KG1 (cell line): ENCODE measurements at places on chromosomes 4 and X.

DNA sequence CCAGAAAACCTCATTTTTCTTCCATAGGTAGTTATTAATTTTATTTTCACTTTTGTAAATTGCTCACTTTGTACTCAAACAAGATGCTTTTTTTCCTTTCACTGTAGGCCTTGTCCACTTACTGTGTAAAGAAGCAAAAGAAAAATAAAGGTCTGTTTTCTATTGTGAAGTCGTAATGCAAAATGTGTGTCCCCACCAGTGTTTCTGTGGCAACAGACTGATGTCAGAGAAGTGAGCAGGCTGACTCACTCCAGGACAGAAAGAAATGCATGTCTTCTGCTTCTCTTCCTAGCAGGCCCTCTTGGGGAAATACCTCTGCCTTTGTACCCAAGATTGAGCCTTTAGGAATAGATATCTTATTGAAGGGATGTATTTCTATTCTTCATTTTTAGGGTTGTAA lies 30.3 kb downstream of the INPP4B start:
- DNase-seq, result no peak

DNA sequence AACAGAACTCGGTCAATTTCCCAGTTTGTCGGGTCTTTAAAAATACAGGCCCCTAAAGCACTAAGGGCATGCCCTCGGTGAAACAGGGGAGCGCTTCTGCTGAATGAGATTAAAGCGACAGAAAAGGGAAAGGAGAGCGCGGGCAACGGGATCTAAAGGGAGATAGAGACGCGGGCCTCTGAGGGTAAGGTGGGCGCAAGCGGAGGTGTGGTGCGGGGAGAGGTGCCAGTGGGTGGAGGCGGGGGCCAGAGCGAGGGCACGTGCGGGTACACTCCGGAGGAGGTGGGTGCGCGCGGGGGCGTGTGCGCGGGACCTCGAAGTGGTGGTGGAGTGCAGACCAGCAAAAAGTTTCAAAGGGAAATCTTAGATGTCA lies 787 bp upstream of the TET2 start:
- DNase-seq, result no peak

DNA sequence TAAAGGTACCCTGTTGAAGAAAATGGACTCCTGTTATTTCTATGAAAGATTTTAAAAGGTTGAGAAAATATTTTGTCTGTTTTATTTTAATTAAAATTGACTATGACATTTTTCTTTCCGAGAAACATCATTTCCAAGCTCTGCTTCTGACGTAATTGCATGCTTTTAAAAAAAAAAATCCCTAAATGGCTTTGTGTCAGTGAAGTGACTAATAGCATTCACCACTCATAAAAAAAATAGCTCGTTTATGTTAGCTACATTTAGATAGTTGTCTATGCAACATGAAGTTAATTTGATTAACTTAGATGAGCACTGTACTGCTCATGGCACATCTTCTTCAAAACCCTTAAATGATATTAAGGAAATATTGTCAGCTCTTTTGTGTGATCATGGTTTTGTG lies 105.1 kb upstream of the KLHL13 start:
- DNase-seq, result no peak

- DNase-seq, result no peak
Observed at GRCh38 chr4:48687313-48688051, 92.6 kb downstream of the FRYL start.

DNA sequence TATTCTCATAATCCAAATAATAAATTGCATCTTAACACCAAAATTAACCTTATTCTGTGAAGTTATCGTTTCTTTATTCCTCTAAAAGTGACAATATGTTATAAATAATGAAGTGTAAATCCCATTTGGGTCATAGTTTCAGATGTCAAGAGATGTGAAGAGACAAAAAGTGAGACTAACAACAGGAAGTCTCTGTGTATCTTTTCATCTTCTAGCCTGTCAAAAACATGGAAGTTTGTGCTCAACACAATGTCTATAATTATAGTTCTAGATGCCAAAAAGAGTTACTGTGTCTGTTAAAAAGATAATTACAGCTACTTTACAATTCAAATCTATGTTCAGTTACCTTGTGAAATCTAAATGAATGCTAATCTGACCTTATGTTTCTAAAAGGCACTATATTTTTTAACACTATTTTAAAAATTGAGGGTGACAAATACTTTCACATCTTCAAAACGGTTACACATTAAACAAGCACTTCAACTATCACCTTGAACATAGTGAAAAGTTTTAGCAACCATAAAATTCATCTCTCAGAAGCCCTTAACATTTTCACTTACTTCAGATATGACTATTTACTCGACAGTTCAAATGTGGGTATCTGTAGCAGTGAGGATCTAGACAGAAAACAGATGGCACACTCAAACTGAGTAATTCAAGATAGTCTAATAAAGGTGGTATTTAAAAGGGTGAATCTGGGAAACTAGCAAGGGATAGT lies 509.8 kb downstream of the ARAP2 start:
- no peak for DNase-seq

DNA sequence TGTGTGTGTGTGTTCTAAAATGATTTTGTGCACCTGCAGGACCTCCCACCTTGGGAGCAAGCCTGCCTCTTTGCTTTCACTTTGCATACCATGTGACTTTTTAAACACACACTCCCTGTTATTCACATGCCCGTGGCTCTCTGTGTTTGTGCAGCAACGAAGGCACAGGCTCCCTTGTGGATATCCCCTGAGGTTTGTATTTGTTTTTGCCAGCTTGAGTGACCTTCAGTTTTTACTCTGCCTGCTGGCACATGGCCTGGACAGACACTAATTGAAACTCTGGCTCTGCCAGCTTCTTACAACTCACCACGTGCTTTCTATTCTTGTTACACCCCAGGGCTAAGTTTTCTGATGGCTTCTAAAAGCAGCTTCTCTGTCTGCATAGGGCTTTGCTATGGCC lies 885.8 kb downstream of the SH3BGRL start:
- DNase-seq, result no peak

DNA sequence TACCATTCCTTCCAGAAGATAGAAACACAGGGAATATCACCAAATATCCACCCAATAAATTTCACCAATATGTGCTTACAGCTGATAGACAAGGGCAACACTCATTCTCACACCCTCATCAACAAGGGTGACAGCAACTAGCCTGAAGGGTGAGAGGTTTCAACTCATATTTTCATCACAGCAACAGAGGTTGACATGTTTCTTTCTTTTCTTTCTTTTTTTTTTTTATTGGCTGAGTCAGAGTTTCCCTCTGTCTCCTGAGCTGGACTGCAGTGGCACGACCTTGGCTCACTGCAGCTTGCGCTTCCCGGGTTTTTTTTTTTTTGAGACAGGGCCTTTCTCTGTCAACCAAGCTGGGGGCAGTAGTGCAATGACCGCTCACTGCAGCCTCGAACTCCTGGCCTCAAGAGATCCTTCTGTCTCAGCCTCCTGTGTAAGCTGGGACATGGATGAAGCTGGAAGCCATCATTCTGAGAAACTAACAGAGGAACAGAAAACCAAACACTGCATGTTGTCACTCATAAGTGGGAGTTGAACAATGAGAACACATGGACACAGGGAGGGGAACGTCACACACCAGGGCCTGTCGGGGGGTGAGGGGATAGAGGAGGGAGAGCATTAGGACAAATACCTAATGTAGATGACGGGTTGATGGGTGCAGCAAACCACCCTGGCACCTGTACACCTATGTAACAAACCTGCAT lies 27.5 kb upstream of the ASMTL start:
- no peak for DNase-seq

DNA sequence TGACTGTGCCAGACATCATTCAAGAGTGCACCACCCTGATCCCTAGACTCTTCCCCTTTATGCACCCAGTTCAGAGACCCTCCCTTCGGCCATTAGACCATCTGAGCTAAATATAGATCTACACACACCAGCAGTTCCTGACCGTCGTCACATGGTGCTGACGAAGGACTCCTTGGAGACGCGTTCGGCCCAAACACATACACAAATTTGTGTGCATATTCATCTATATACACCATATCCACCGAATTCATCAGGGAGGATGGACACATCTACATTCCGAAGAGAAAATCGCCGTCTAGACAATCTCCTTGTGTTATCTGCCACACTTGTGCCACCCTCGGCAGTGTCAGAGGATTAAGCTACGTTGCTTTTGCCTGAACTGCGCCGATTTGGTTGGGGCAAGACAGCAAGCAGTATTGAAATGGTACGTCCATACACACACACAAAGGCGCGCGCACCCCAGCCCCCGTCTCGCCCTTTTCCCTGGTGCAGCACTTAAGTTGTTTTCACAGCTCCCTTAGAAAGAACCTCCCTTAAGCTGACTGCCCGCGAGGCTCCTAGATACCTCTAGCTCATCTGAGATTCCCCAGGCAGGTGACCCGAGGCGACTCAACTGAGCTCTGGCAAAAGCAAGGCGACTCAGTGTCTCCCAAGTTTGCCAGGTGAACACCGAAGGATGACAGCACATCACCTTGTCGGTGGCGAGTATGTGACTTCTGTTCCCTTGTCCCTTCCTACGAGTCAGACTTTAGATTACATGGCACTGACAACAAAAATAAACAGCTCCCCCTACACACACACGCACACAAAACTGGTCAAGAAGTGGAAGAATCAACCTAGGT lies 1.0 kb downstream of the RASGEF1B start:
- no peak for DNase-seq

DNA sequence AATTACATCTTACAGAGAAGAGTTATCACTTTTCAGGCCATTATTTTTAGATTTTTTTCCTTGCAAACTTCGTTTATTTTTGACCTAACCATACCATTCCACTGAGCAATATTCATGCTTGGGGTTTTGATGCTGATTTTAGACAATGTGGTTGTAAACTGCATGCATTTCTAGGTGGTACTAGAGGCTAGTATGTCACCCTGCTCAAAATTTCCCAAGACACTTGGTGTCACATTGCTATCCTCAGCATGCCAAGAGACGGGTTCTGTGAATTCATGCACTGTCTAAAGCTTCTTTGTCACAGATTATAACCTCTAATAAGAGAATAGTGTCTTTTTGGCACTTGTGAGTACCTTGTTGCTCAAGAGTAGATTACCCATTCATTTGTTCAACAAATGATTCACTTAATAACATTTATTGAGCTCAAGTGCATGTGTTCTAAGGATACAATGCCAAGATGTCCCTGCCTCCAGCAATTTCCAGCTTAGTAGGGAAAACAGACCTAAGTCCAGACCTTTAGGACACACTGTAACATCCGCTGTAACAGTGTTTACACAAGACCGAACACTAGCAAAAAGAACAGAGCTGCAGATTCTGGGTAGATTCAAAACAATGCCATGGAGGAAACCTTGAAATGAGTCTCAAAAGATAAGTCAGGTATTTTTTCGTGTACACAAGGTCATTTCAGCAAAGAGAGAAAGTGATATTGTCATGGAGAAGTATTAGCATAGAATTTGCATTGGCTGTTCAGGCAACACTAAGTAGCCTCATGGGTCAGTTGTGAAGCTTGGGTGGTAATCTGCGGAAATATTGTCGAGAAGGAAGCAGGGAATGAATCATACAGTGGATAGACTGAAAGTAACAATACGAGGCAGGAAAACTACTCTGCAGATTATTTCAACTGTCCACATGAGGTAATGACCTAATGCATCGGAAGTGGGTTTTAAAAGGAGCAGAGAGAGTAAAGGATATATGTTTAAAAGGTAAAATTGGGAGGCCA lies 515.1 kb upstream of the ZFP42 start:
- DNase-seq, result no peak

DNA sequence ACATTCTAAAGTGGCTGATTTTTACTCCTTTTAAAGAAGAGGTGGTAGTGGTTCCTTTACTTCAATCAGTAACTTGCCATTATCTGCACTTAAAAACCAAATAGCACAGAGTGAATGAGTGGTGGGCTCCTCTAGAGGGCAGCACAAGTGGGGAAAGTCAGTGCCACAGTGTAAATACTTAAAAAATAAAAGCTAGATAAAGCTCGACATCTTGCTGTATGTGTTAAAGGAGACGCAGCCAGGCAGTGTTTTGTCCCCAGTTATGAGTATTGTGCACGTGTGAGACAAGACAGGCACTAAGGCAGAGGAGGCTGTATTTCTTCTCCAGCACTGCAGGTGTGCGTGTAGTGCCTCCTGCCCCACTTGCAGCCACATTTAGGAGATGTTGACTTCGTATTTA lies 24.6 kb downstream of the NAP1L5 start:
- no peak for DNase-seq

- DNase-seq, result no peak
Observed at GRCh38 chr4:111943796-111944203, 201.5 kb upstream of the FAM241A start.

DNA sequence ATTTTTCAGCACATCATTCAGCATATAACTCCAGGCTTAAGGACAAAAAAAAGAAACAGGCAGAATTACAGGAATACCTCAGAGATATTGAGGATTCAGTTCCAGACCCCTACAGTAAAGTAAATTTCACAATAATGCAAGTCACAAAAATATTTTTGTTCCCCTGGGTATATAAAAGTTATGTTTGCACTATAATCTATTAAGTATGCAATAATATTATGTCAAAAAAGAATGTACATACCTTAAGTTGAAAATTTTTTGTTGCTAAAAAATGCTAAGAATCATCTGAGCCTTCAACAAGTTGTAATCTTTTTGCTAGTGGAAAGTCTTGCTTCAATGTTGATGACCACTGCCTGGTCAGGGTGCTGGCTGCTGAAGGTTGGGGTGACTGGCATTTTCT lies 2532.5 kb downstream of the ARAP2 start:
- no peak for DNase-seq

GRCh38 chr4:111696505-111696904 lies 448.7 kb upstream of the FAM241A start:
- no peak for DNase-seq

DNA sequence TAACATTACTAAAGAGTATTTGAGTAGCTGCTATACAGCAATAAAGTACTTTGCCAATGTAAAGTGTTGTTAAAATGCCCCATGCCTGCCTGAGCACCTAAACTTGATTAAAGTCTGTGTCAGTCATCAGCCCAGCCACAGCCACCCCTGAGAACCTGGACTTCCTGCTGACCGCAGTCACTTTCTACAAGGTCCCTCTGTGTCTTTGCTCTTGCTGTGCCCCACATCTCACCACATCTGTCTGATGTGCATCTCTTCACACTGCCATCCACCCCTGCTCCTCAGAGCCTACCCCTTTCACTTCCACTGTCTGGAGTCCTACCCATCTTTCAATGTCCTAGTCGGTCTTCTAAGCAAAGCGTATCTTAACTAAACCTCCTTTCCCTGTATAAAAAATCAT lies 25.7 kb downstream of the ALPK1 start:
- no peak for DNase-seq

GRCh38 chr4:155413451-155413850 lies 36.7 kb upstream of the MAP9 start:
- DNase-seq, result no peak

- no peak for DNase-seq
Observed at GRCh38 chrX:23908219-23909004, 606 bp downstream of the CXorf58 start.

- no peak for DNase-seq
Observed at GRCh38 chr4:163165217-163166017, 1.3 kb downstream of the NAF1 start.

GRCh38 chr4:61231421-61231820 lies 31.3 kb downstream of the ADGRL3 start:
- DNase-seq, result no peak
